CD4-positive, alpha-beta T cell treated with Interleukin-2 at 100 ng/mL for 4 hours (primary cell): ENCODE measurements at places on chromosomes 7 and 10.

- DNase-seq: peak; percentile 34
Observed at GRCh38 chr7:30285067-30285535, 704 bp downstream of the ZNRF2 start.

- no peak for DNase-seq
Observed at GRCh38 chr7:158450476-158451124, 137.0 kb downstream of the PTPRN2 start.

- no peak for DNase-seq
Observed at GRCh38 chr7:66429498-66430163, 199.1 kb upstream of the KCTD7 start.

DNA sequence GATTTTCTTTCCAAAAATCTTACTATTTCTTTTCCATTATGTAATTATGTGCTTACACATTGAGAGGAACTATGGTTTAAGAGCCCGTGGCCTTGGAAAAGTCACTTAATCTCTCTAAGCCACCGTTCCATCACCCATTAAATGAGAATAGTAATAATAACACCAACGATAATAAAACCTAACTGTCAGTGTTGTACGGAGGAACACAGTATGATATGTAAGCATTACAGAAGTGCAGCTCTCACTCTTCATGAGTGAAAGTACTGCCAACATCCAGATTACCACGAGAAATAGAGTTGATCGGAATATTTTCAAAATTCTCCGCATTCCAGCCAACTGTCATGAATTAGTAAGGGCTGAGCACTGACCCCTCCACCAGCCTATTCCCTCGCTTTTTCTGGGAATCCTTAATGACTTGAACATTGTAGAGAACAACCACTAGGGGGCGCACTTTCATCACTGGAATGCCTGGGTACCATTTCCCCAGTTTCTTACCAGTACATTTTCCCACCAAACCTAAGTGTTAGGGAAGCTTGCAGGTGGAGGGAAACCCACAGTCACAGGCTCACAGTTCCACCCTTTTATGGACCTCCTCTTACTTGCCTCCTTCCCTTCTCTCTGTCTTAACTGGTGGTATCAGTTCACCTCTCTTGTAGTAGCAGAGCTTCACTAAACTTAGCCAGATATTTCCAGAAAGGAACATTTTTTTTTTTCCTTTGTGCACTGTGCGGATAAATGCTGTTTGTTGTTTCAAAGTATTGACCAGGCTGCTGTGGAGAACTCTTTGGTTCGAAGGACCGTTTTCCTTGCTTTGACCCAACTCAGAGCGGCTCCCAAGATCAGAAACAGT lies 27.8 kb downstream of the NKX2-3 start:
- DNase-seq: peak; percentile 43

DNA sequence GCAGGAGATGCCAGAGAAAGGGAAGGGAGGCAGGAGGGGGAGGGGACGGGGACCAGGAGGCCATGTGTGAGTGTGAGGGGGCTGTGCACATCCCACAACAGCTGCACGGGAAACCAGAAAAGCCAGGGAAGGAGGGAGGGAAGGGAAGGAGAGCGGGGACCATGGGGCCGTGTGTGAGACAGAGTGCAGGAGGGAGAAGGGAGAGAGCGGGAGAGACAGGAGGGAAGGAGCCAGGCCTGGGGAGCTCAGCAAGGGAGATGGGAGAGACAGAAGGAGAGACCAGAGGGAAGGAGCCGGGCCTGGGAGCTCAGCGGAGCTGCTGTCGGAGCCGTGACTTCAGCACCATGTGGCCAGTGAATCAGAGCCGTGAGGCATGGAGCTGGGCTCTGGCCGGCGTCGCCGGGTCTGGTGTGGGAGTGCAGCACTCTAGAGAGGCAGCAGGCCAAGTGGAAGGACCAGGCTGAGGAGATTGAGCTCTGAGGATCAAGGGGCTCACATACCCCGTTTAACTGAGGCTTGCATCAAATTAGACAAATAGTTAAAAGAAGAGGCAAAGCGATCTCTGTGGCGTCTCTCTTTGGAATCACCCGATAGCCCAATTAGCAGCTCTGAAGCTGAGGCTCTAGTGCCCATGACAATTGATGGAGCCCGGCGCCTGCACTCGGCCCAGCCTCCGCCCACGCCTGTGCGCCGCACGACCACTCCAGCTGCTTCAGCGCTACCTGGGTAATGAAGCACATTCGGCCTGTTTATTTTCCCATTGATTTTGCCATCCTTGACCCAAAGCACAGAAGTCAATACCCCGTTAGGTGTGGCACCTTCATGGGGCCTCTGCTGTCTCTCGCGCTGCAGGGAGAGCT lies 150.4 kb downstream of the MAD1L1 start:
- DNase-seq: no peak

- no peak for DNase-seq
Observed at GRCh38 chr10:70122742-70123141, 9.9 kb downstream of the AIFM2 start.

- peak; percentile 88 for DNase-seq
Observed at GRCh38 chr10:32332299-32332750, 14.6 kb downstream of the EPC1 start.

- no peak for DNase-seq
Observed at GRCh38 chr10:47415520-47416304, 31.6 kb upstream of the ZNF488 start.

- no peak for DNase-seq
Observed at GRCh38 chr7:44325201-44325671, at the start of gene CAMK2B. CAMK2B (minus strand) TSS chr7:44325594; CDS start chr7:44325421, 173 bp downstream.

- no peak for DNase-seq
Observed at GRCh38 chr7:66627151-66627681, 1.5 kb upstream of the KCTD7 start.

- no peak for DNase-seq
Observed at GRCh38 chr10:108817584-108817983, 1105.7 kb downstream of the XPNPEP1 start.

- DNase-seq: no peak
Observed at GRCh38 chr7:74307738-74308505, 18.7 kb downstream of the CLIP2 start.
